ENCODE measurements at places on chromosomes 7 and 10. TPM values are rescaled to one million over a fixed set of nuclear protein-coding genes. Genes with fewer than 3 reads are reported as not detected.
A peak's percentile ranks its signal among the peaks of the same experiment; 100 is the strongest.

MPP7 gene
- polyA plus RNA-seq, result 7.6 TPM

GJD4 gene
- not detected for polyA plus RNA-seq

CLRN3 gene
- polyA plus RNA-seq, result 19.6 TPM

OPN4 gene
- not detected for polyA plus RNA-seq

OR6V1 gene
- not detected for polyA plus RNA-seq

CYP2E1 gene
- 2.4 TPM for polyA plus RNA-seq

SFTPD gene
- polyA plus RNA-seq, result 0.83 TPM

HOXA2 gene
- 11.8 TPM for polyA plus RNA-seq

CYP2C19 gene
- polyA plus RNA-seq, result 0.06 TPM

PPP1R17 gene
- polyA plus RNA-seq, result not detected

DNA sequence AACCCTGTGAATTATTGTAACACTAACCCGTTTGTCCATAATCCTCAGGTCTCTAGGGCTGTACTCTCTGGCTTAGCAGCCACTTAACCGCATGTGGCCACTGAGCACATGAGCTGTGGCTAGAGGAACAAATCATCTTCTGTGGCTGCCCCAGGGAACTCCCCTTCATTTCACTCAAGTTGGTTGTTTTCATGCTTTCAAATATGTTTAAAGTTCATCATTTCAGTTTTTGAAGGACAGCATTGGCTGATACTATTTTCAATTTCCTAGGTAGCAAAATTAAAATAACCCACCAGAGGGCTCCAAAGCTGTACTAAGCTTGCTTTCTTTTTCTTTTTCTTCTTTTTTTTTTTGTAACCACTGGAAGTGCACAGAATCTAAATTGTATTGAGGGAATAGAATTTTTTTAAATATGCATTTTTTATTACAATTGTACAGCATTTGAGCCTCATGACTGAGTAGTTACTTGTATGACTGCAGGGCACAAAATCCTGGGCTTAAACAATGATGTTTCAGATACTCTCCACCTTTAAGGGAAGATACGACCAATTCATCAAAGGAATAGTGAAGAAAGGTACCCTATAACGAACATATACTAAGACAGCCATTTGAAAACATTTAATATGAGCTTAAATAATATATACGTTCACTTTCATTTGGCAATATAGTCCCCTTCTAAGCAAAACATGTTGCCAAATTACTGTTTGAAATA lies 38.6 kb downstream of the MRC1 start:
- DNase-seq, result no peak

DNA sequence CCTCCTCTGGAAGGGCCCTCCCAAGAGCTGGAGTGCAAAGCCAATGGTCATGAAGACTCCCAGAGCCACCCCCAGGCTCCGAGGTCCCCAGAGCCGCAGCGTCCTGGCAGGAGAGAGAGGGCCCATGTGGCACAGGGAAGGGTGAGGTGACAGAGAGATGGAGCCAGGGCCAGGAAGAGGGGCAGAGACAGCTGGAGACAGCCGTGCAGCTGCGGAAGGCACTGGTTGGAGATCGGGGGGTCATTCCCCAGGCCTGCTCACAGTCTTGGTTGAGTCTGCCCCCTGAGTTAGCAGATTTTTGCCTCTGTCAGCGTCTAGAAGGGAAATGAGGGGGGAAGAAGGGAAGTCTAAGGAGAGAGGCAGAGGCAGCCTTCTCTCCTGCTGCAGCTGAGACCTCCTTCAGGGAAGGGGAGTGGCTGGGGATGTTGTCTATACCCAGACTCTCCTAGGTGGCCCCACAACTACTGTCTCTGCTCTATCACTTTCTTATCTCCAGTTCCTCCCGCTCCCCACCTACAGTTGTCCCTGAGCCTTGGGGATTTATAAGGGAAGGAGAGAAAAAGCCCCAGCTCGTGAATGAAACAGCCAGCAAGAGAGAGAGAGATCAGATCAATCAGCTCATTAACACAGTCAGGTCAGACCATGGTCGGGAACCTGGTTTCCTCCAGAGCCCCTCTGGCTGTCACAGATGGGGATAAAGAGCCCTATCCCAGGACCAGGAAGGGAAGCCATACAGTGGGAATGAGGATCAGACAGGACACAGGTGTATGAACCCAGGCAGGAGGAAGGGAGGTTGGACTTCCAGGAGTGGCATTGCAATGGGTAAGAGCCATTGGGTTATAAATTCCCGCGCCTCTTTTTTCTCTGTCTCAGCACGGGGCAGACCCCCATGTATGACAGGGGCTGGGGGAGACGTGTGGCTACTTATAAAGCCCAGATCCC lies 1.2 kb downstream of the GAL3ST4 start:
- no peak for DNase-seq

DNA sequence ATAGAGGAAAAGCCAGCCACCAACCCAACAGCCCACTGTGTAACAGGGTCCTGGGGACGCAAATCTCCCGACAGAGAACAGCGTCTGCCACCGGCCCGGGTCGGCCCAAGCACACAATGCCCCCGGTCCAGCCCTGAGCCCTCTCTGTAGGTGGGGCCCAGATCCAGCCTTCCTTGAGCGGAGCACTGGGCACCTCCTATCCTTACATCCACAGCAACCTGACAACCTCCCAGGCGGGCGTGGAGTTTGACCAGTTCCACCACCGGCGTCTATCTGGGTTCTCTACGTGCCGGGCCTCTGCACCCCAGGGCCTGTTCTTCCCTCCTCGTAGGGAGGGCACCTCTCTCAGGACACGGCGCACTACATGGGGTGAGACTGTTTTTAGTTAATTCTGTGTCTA lies 109.0 kb downstream of the CYTH3 start:
- DNase-seq, result no peak

DNA sequence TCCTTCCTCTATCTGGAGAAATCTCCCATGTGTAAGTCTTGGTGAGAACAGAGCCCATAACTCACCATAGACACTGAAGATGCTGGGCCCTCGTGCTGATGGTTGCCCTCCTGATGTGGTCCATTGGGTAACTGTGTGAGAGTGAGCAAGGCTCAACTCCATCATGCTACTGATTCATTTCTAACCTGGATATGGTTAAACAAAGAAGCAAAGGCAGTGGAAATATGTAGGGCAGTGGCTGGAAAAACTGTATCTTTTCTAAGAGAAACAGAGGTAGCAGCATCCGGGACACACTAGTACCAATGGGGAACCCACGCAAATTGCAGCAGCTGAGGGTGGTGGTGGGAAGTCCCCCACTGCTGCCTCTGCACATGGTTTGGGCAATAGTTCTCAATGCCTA lies 221.7 kb downstream of the KLF6 start:
- DNase-seq, result no peak

- no peak for DNase-seq
Observed at GRCh38 chr7:46603296-46603752, 682.3 kb upstream of the IGFBP3 start.

- DNase-seq, result no peak
Observed at GRCh38 chr10:132048294-132048667, 17.5 kb upstream of the JAKMIP3 start.

DNA sequence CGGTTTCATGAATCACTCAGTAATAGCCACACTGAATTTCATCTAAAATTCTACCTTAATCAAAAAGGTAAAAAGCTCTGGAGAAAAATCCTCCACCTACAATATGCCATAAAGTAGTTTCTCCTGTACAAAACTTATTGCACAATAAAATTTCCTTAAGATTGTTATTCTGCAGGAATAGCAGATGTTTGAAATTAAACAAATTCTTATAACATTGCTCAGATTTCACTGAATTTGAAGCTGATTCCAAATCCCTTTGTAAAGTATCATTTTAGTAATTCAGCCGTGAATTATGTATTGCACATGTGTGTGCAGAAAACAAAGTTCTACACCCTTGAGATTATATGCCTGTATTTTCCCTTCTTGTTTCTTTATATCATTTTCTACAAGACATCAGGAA lies 123.8 kb downstream of the AMPH start:
- DNase-seq, result no peak

- DNase-seq, result no peak
Observed at GRCh38 chr10:51377932-51378599, 303.8 kb downstream of the PRKG1 start.

GRCh38 chr10:30006410-30006809 lies 53.0 kb downstream of the JCAD start:
- no peak for DNase-seq

GRCh38 chr10:87505366-87506111 lies 846 bp downstream of the MINPP1 start:
- peak; percentile 54 for DNase-seq

DNA sequence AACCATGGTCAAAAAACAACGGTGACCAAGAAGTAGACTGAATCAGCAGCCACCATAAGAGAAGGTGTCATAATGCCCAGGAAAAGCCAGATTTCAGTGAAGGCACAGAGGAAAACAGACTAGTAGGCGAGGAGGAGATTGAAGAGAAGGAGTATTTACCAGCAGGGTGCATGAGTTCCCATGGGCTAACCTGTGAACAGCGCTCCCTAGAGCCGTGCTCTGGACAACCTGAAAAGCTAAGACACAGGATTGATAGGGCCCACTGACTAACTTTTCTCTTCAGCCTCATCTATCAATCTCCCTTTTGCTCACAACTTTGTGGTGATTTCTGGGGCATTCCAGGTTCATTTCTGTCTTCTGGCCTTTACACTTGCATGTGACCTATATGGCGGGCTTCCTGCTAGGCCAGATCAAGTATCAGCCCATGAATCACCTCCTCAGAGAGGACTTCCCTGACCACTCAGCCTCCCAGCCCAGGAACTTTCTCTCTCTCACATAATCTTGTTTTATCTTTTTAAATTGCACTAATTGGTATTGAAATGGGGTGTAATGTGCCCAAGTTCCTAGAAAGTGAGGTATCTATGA lies 12.8 kb downstream of the ANKRD22 start:
- no peak for DNase-seq

GRCh38 chr10:96225119-96225518 lies 46.2 kb downstream of the BLNK start:
- DNase-seq, result no peak

DNA sequence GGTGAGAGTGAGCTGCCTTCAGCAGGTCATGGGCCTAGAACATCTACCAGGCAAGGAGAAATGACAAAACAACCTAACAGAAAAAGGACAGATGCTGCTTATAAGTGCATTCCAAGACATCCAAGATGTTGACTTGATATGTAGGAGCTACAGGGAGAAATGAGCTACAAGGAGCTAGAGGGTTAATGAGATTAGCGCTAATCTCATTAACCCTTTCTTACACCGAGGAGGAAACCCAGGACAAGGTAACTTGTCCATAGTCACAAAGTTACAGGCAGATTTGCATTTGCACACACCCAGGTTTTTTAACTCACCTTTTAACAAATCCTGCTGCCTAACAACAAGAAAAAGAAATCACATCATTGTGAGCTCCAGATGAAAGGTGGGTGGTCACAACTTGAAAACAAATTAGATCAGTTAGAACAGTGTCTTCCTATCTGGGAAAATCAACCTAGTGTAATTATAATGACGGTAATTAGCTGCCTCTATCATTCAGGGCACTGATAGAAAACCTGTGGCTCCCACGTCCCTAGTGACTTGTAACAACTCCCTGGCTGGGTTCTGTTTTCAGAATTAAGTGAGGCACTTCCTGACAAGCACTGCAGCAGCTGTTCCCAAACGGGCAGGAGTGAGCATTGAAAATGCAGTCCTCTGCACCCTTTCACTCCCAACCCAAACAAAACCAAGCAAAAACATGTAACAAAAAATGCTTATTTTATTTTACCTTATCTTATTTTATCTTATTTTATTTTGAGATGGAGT lies 5.7 kb downstream of the KIAA1549 start:
- DNase-seq, result no peak

- no peak for DNase-seq
Observed at GRCh38 chr7:27678617-27679260, 16.1 kb upstream of the HIBADH start.

DNA sequence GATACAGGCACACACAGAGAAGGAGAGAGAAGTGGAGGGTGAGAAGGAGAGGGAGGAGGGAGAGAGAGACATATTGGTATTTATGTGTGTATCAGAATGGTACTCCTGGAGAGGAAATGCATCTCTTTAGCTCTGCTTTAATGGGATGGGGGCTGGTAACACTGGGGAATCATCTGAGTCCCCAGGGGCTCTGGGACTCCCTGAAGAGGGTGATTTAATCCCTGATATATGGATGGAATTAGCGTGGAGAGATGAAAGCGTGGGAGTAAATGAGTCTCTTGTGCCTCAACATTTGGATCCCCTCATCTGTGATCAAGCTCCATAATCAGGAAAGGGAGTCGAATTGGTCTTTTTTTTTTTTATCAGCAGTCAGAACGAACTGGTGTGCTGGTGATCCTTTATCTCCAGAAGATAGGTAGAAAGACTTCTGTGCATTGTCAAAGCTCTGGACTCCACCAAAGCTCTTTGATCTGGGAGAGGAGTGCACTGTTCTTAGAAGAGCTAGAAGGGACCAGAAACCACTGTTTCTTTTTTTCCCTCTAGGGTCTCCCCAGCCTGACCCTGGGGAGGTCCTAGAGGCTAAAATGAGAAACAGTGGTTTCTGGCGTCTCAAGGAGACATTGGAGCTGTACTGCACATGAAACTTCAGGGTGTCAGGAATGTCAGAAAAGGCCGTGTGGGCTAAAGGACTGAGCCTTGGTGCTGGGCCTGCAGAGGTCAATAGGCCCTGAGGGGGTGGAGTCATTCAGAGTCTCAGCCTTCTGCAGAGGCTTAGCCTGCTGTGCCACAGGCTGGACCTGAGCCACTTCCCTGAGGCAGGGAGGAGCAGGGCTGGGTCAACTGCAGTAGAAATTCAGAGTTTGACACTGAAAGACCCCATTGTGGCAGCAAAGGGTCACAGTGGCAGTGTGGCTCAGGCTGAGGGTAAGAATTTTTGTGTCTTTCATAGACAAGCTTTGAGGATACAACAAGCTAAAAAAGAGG lies 234.4 kb upstream of the SLC26A5 start:
- no peak for DNase-seq

- DNase-seq, result no peak
Observed at GRCh38 chr10:125132344-125132743, 28.0 kb downstream of the CTBP2 start.
